ENCODE measurements at places on chromosomes 3 and 15. TPM values are rescaled to one million over a fixed set of nuclear protein-coding genes. Genes with fewer than 3 reads are reported as not detected.

CASR gene
- total RNA-seq = not detected

CHRM5 gene
- not detected for total RNA-seq

DZIP1L gene
- 13.7 TPM for total RNA-seq

ATP13A5 gene
- not detected for total RNA-seq

CCR8 gene
- total RNA-seq = not detected

WDR73 gene
- 20.3 TPM for total RNA-seq

CD200 gene
- 6.0 TPM for total RNA-seq

A4GNT gene
- not detected for total RNA-seq

Data from mesenteric fat pad (tissue), 1 donor.